NCI-H1694 (cell line): ENCODE measurements at places on chromosomes 7 and 10.

- no peak for DNase-seq
Observed at GRCh38 chr10:18155321-18155720, 15.1 kb downstream of the CACNB2 start.

GRCh38 chr7:29449569-29450260, 113.9 kb upstream of the PRR15 start:
- DNase-seq, result no peak

DNA sequence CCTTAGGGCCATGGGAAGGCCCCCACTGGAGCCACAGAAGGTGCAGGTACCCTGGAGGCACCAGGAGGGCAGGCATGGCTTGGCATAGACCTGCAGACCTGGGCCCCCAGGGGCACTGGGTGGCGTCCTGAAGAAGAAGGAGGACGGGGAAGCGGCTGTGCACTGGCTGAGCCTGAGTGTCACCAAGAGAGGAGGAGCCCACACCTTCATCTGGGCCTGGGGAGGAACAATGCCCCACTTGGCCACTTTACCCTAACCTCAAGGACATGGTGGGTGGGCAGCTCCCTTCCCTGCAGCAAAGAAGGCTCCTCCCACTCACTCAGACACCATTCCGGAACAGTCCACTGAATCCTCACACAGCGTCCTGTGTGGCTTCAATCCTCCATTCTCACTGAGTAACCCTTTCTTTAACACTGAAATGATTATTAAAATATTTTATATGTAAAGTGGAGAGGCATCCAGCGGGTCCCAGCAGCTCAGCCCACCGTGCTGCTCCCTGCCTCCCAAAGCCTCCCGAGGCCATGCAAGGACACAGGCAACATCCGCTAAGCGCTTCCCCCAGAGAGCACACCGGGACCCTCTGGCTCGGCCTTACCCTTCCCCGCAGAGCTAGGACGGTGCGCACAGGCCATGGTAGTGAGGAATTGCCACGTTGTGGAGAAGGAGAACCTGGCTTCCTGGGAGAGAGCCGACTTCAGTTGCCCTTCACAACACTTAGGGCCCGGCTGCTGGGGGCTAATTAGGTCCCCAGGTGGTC, 516.7 kb upstream of the MGMT start:
- DNase-seq, result no peak

- no peak for DNase-seq
Observed at GRCh38 chr7:25954395-25954794, 197.6 kb upstream of the NFE2L3 start.

DNA sequence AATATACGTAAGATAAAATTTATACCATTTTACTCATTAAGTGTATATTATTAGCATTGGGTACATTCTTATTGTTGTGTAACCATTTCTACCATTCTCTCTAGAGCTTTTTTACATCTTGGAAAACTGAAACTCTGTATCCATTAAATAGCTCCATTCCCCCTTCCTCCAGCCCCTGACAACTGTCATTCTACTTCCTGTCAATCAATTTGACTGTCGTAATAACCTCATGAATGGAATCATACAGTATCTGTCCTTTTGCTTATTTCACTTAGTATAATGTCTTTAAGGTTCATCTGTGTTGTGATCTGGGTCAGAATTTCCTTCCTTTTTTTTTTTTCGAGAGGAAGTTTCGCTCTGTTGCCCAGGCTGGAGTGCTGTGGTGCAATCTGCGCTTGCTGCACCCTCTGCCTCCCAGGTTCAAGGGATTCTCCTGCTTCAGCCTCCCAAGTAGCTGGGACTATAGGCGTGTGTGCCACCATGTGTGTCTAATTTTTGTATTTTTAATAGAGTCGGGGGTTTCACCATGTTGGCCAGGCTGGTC, 15.6 kb downstream of the ZRANB1 start:
- no peak for DNase-seq

DNA sequence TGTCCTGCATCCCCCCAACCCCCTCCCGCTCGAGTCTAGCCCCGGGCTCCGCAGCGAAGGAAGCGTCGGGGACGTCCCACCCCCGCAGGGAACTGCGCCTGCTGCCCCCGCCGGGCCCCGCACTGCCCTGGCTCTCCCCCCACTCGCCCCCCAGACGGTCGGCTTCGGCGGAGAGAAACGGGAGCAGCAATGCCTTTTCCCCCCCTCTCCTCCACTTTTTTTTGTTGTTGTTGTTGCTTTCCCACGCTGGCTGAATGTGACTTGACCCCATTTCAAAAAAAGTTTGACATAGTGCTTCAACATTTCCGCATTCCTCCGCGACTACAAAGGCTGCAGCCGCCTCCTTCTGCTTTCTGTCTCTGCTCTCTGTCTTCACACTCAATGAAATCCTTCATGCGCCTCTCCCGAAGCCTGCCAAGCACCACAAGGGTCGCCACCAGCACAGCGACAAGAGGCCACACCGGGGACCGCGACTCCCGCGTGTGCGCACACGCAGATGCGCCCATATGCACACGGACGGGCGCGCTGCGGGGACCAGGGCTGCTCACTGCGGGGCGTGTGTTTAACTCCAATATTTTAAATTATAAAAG, 1.0 kb downstream of the CDK6 start:
- no peak for DNase-seq

GRCh38 chr7:87476179-87476557, 688 bp upstream of the ABCB4 start:
- DNase-seq, result no peak

DNA sequence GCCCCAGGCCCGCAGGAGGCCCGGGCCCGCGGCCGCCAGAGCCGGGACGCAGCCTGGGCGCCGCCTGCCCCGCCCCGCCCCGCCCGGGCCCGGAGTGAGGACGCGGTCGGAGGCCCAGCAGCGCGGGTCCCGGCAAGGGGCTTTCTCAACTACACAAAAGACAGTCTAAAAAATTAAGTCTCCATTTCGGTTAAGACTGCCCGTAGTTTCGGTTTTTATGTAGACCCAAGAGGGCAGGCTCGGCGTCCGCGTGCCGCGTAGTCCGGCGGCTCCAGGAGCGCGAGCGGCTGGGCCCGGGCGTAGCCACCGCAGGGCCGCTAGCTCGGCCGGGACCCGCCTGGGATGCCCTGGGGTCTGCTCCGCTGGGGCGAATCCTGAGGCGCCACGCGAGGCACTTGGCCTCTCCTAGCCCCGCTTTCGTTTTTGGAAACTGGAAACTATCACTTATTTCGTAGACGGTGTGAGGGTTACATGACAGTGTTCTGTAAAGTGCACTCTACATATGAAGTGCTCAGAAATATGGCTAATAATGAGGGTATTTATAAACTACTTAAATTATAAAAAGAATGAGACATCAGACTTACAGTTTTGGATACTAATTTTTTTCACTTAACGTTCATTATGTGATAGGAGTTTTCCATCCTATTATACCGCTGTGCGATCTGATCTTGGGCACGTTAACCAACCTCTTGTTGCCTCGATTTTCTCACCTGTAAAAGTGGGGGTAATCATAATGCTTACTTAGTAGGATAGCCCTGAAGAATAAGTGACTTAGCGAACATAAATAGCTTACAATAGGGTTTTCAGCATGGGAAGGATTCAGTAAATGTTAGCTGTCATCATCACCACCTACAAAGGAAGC, 573 bp downstream of the BLVRA start:
- DNase-seq, result no peak

- DNase-seq, result no peak
Observed at GRCh38 chr7:7257899-7258692, 75.8 kb downstream of the C1GALT1 start.

- DNase-seq, result no peak
Observed at GRCh38 chr7:69696054-69696591, 97.8 kb downstream of the AUTS2 start.

DNA sequence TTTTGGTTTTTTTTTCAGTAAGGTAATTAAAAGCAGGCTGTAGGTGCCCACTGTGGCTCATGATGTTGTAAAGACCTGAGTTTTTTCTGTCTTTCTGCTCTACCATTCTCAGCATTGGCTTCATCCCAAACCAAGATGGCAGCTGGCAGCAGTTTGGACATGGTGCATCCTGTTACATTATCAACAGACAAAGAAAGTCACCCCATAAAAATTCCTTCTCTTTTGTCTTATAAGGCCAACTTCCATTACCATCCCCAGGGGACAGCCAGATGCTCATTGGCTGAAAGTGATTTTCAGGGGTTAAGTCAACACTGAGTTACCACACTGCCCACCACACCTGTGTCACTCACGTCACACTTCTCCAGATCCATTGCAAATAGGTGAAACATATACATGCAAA, 558.4 kb downstream of the SDK1 start:
- DNase-seq, result no peak

DNA sequence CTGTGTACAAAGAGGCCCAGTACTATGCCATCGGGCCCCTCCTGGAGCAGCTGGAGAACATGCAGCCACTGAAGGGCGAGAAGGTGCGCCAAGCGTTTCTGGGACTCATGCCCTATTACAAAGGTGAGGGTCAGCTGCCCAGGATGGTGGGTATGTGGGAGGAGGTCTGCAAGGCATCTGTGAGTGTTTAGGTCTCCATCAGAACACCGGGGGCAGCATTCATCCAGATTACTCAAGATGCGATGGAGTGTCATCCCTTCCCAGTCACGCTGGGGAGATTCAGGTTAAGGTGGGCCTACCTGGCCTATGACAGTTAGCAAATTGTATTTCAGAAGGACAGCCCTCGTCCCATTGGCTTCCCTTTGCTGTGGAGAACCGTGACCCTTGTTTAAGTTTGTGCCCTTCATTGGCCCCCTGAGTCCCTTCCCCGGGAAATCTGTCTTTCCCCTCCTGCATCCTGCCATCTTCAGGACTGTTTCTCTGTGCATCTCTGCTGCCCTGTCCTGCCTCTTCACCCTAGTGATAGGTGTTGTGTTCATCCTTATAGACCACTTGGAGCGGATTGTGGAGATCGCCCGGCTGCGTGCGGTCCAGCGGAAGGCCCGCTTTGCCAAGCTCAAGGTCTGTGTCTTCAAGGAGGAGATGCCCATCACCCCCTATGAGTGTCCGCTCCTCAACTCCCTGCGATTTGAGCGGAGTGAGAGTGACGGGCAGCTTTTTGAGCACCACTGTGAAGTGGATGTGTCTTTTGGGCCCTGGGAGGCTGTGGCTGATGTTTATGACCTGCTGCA, 9.8 kb downstream of the KCTD7 start:
- DNase-seq, result no peak

GRCh38 chr10:70990681-70991080, 102.3 kb upstream of the PCBD1 start:
- no peak for DNase-seq

DNA sequence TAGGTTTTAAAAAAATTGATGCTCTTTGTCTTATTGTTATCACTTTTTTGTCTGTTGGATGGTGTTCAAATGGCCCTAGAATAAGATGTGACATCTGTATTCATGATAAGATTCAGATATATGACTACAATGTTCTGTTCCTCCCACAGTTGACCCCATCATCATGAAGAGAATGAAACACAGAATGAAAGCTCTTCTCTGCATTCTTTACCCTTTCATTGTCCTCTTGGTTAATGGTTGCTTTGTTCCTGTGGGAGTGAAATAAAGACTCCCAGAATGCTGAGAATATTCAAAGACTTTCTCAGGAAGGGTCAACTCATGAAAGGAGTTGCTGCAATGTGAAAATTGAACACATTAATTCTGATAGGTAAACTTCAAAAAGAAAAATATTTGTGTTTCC, 1015.8 kb downstream of the SORCS3 start:
- no peak for DNase-seq

- DNase-seq, result no peak
Observed at GRCh38 chr7:92636018-92636560, 45.9 kb upstream of the FAM133B start.

DNA sequence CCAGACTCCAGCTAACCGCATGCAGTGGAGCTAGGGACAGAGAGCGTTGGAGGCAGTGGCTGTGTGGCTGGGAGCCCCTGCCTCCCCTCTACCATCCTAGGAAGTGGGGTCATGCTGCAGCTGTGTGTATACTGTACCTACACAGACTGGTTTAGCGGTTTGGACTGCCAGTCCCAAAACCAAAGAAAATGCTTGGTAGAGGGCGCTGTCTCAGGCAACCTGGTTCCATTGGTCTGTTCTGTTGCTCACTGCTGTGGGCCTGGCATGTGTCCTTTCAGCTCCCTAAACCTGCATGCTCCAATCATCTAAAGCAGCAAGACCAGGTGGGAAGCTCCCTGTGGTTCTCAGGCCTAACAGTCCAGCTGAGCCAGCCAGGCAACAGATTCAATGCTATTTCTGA, 4.5 kb downstream of the RBP4 start:
- no peak for DNase-seq

DNA sequence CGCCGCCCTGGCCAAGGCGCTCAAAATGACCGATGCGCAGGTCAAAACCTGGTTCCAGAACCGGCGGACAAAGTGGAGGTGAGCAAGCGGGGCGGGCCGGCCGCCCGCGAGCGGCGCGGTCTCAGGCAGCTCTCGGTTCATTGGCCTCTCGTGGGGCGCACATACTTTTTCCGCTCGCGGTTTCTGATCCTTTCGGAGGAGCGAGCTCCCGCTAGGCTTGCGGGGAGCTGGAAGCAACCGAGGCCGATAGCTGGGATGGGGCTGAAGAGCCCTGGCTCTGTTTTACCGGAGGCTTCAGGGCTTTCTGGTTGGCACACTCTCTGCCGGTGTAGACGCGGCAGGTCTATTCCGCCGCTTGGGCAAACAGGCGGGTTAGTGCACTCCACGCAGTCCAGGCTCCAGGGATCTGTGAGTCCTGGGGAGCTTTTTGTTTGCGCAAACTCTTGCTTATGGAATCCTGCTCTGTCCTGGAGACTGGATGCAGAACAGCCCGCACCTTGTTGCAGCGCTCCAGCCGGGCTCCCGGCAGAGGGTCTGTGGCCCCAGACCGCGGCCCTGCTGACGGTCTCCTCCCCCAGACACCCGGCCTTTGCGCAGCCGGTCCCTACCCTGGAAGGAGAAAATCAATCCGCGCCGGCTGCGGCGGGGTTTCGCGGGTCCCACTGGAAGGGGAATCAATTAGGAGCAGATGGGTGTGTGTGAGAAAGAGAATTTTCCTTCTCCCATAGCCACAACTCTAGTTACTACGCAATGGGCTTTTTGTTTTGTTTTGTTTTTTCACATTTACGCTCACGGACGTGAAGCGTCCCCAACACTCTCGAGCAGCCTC, 3.4 kb downstream of the TLX1 start:
- no peak for DNase-seq

- DNase-seq, result no peak
Observed at GRCh38 chr7:47556511-47557180, 25.3 kb downstream of the TNS3 start.

- no peak for DNase-seq
Observed at GRCh38 chr7:99557940-99558305, 519 bp upstream of the ZNF655 start.

DNA sequence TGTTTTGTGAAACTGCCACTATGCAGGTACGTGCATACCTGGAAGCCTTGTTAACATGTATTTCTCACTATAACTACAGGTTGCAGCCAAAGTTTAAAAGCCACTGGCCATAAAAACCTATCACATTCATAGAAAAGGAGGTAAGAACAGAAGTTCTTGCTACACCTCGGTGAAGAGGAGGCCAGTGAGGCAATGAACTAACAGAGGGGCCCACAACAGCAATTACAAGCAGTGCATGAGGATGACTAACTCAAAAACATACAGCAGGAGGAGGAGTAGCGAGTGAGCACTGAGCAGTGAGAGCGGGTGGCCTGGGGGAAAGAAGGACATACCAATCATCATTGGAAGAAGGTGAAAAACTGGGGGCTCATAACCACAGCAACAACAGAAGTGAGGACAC, 51.6 kb downstream of the NUDCD3 start:
- no peak for DNase-seq

GRCh38 chr10:109205929-109206585, 717.3 kb downstream of the XPNPEP1 start:
- no peak for DNase-seq
